ENCODE measurements at places on chromosomes 13 and 19.

DNA sequence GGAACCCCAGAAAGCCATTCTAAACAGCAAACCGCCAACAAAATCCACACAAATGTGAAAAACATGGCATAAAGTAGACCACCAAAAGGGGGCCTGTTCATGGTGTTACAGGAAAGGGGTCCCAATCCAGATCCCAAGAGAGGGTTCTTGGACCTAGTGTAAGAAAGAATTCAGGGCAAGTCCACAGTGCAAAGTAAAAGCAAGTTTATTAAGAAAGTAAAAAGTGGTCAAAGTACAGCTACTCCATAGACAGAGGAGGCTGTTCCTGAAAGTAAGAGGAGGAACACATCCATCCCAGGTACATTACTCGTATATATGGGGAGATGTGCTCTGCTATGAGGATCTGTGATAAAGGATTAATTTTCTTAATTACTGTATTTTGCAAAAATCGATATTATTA, 67.8 kb upstream of the SLC15A1 start:
- no peak for DNase-seq

- DNase-seq = no peak
Measured at GRCh38 chr13:76387566-76387965, 498.6 kb downstream of the KCTD12 start.

GRCh38 chr13:102847272-102848234, 1.7 kb downstream of the ERCC5 start:
- DNase-seq = peak; percentile 28

DNA sequence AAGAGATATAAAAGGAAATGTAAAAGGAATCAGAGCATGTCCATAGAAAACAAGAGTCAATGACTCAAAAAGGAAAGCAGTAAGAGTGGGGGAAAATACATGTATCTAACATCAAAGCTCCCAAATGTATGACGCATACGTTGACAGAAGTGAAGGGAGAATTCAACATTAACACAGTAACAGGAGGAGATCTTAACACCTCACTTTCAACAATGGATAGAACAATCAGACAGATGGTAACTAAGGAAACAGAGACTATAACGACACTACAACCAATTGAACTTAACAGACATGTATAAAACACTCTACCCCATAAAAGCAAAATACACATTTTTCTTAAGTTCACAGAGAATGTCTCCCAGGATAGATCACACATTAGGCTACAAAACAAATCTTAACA, 774.8 kb upstream of the ARGLU1 start:
- no peak for DNase-seq

GRCh38 chr13:75715601-75716523, 79.7 kb downstream of the LMO7 start:
- DNase-seq = no peak

- DNase-seq = no peak
Measured at GRCh38 chr13:32660227-32660626, 74.0 kb downstream of the PDS5B start.

DNA sequence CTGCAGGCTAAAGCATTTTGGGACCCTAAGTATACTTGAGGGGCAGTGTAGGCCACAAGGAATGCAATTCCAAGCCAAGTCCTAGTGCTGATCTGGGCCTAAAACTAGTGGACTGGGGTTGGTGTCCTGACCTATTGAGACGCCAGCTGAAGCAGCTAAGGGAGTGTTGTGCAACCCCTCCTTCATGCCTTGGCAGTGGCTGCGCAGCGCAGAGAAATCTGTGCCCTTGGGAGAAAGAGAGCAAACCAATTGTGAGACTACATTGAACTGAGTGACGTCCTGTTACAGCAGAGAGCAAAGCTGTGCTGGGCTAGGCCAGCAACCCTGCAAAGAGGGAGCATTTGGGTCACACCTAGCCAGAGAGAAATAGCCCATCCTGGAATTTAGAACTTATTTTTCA, 2715.0 kb upstream of the PCDH20 start:
- DNase-seq = no peak

DNA sequence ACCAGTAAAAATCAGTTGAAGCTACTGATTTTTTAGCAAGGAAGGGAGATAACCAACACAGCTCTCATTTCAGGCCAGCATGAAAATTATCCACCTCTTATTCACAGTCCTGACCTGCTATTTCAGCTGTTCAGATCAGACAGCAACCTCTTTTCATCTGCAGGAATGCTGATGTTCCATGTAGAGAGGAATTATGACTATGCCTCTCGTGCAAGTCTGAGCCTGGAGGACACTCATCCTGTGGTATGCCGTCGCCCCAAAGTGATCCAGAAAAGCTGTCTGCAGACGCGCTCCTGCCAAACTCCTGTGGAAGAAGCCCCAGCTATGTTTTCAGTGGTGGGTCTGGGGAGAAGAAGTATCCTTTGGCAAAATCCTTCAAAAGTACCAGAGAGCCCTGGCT, 563.5 kb upstream of the SLITRK1 start:
- DNase-seq = no peak

DNA sequence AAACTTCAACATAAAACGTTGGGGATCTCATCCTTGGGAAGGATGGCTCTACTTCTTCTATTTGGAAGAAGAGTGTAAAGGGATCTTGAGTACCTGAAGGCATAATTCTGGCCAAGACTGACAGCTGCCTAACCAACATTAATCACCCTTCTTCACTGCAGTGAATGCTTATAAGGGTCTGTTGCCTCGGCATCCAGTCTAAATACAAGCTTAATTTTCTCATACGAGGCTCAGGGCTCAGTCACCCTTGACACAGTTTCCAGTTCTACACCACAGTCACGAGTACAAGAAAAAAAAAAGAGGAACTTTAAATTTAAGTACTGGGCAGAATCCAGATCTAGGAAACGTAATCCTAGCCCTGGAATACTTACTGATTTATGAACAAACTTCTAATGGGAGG, 9.0 kb downstream of the FPR3 start:
- DNase-seq = no peak

- DNase-seq = no peak
Measured at GRCh38 chr13:24386816-24387708, 77.7 kb downstream of the C1QTNF9 start.

- DNase-seq = peak; percentile 83
Measured at GRCh38 chr19:16076154-16076957, at the start of gene TPM4. Gene TPM4 (plus strand): TSS chr19:16076495. CDS start chr19:16076566, 71 bp downstream.

GRCh38 chr19:14088634-14089411, 1.7 kb downstream of the SAMD1 start:
- no peak for DNase-seq

- no peak for DNase-seq
Measured at GRCh38 chr19:12665671-12666264, 774 bp downstream of the MAN2B1 start.

GRCh38 chr19:45498411-45499195, at the start of gene PPM1N:
Gene PPM1N (plus strand): TSS chr19:45498443. CDS start chr19:45498473, 30 bp downstream.
- DNase-seq = no peak
